ENCODE measurements at places on chromosomes 12 and 14.

- no peak for DNase-seq
Measured at GRCh38 chr12:17618831-17619230, 471.2 kb downstream of the RERGL start.

DNA sequence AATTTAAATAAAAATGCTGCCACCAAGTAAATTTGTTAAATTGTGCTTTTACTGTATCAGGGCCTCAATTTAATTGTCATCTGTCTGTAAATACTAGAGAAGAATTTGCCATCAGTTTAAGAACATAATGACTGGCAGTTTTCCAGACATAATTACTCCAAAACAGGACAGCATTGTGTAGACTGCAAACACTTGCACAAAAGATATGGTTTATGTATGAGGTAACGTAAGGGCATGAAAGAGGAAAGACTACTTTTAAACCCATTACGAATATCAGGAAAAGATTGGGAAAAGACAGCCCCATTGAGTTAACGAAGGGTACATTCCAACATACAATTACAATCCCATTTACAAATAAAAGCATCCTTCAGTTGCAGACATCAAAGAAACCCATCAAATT is 59.8 kb upstream of the KRR1 start:
- no peak for DNase-seq

DNA sequence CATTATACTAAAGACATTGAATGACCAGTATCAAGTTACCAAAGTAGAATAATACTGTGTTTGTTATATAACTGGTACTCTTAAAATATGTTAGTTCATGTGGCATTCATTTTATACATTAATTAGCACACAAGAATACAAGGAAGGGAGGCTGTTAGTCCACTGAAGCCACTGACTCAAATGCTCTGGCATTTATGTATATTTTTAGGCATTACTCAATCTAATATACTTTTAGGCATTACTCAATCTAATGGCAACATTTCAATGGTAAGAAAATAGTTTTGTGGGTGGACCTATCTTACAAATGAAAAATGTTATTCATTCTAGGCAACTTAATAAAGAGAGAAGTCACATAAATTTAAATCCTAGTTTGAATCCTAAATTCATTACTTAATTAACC is 874.4 kb upstream of the USP15 start:
- DNase-seq = peak; percentile 66

DNA sequence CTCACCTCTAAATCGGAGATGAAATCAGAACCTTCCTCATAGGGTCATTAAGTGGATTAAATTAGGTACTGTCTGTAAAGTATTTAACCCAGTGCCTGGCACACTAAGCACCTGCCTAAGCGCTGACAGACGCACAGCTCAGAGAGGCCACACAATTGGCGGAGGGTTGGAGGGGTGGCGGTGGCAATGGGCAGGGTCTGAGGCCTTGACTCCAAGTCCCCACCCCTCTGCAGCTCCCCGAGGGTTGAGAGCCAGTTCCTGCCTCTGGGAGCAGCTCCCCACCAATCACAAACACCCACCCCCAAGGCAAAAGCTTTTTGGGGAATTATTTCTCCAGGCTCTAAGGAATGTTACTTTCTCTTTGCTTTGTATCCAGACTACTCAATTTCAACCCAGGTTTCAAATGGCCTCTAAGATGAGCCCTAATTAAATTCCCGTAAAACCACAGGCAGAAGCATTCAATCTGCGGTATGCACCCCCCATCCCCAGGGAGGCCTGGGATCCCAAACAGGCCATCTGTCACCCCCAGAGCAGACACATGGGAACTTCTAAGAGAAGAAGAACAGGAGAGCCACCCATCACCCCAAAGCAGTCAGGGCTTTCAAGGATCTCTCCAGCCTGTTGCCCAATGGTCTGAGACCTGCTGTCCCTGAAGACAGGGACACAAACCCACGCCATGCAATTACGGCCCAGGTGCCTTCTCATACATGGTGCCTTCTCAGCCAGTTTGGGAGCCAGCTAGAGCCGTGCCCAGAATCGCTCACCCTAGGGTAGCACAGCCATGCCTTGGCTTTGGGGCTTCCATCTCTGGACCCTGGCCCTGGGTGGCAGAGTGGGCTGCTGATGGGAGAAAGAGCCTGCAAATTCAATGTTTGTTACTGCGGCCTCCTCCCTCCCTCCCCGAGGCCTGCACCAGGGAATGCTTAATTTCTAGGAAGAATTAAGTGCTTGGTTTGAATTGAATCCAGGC is 66.1 kb downstream of the CHGA start:
- DNase-seq = no peak

GRCh38 chr14:99571303-99571986 is 32.6 kb downstream of the CCDC85C start:
- DNase-seq = no peak

- DNase-seq = no peak
Measured at GRCh38 chr12:98149270-98149669, 366.1 kb upstream of the TMPO start.

DNA sequence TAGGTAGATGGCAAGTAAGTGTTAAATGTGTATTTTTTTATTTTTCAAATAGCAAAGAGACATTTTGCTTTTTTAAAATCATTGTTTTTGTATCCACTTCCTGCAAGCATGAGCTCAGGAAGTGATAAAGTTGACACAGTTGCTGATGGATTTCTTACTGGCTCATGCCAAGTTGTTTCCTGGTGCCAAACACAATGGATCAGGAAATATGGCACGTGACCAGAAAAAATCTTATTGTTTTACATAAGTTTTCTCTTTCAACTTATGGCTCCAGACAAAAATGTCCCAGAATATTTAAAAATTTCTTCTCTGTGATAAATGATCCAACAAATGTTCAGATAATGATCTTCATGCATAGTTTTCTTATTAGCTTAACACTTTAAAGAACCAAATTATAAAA is 1279.1 kb upstream of the FLRT2 start:
- DNase-seq = no peak

DNA sequence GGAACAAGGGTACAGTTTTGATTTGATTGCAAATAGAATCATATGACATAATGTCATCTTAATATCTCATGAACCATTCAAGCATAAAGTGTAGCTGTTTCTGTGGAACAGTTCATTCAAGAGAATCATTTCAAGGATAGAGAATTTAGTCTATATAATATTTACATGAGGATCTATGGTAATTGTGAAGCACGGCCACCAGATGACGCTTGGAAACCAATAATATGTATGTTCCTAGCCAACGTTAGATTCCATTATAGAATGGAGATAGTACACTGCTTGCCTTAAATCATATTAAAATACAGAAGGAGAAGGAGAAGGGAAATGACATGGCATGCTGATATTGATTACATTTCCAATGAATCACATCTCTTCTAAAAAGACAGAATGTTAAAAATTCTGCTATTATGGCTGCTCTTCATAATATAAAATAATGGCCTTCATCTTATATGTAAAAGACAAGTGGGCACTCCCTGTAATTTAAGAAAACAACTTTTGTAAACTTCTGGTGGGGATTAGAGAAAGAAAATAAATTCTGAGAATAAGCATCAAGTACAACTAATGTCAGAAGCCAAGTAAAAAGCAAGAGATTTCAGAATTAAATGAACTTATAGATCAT is 351.0 kb downstream of the NAV3 start:
- DNase-seq = no peak

DNA sequence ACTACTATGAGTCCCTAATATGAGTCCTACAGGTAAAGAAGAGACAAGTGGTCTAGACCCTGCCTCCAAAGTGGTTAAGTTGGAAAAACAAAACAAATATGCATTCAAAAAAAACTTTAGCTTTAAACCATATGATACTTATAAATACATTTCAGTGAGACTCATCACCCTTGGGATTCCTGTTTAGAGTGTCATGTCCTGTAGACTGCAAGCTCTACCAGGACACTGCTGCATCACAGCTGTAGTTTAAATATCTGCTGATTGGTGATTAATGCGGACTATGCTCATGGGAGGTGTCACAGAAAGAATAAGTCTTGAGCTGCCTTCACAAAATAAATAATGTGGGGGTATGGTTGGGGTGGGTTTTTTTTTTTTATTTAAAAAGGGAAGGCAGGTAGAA is 8.8 kb upstream of the LGR5 start:
- peak; percentile 31 for DNase-seq

GRCh38 chr14:99875836-99876235 is 82.6 kb downstream of the EML1 start:
- no peak for DNase-seq

GRCh38 chr12:99277591-99278379 is 369.8 kb upstream of the GARIN6 start:
- DNase-seq = no peak

GRCh38 chr14:90676912-90677311 is 139.3 kb downstream of the TTC7B start:
- DNase-seq = no peak

- DNase-seq = no peak
Measured at GRCh38 chr12:48512855-48513254, 12.6 kb upstream of the OR8S1 start.

DNA sequence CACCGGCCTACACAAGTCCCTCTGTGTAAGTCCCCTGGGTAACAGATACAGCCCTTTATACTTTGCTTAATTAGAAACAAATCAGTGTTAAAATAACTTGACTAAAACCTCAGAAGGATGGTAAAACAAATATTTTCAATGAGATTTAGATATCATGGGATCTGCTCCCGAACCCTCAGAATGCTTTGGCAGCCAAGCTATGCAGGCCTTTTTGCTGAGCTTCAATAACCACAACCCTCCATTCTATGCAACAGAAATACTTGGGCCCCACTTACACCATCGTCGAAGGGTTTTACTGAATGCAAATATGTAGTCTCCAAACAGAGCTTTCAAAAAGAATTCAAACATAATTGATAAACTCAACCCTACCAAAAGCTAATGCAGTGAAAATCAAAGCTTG is 29.3 kb upstream of the PITPNM2 start:
- no peak for DNase-seq

- DNase-seq = no peak
Measured at GRCh38 chr12:75542942-75543341, 31.5 kb upstream of the KRR1 start.

GRCh38 chr14:50533806-50534205 is 1.4 kb upstream of the MAP4K5 start:
- peak; percentile 26 for DNase-seq

GRCh38 chr14:55454264-55455002 is 14.0 kb upstream of the TBPL2 start:
- DNase-seq = peak; percentile 71

DNA sequence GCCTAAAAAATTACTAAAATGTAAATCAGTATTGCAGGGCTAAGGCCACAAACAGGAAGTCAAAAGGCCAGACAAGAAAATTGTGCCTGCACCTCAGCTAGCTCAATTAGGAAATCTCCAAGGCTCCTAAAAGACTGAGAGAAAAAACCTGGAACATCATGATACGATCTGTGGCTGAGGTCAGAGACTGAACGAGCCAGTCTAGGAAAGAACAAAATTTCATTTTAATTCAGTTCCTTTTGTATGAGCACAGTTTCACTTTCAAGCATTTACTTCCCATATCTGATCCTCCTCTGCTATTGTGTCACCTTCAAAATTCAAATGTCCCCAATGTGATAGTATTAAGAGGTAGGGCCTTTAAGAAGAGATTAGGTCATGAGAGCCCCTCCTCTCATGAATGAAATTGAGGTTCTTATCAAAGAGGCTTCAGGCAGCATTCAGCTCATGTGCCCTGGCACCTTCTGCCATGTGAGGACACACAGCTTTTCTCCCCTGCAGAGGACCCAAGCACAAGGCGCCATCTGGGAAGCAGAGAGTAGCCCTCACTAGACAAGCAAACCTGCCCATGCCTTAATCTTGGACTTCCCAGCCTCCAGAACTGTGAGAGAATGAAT is 14.8 kb downstream of the PRKAB1 start:
- no peak for DNase-seq

GRCh38 chr14:89607453-89607852 is 190.4 kb upstream of the FOXN3 start:
- no peak for DNase-seq

DNA sequence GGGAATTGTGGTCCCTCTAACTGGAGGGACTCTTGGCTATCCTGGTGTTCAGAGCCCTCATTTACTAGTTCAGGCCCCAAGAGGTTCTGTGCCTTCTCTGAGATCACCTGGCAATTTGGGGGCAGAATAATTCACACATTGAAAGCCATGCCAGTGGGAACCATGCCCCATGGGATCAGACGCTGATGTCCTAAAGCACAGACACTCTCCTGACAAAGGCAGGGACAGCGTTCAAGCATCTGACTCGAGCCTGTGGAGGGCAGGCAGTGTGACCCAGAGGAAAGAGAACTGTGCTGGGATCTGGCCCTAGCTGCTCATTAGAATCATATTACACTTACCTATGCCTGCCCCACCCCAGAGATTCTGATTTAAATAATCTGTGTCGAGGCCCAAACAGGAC is 2.4 kb upstream of the ASB2 start:
- no peak for DNase-seq

GRCh38 chr14:75634848-75635247 is 25.8 kb downstream of the ERG28 start:
- no peak for DNase-seq

DNA sequence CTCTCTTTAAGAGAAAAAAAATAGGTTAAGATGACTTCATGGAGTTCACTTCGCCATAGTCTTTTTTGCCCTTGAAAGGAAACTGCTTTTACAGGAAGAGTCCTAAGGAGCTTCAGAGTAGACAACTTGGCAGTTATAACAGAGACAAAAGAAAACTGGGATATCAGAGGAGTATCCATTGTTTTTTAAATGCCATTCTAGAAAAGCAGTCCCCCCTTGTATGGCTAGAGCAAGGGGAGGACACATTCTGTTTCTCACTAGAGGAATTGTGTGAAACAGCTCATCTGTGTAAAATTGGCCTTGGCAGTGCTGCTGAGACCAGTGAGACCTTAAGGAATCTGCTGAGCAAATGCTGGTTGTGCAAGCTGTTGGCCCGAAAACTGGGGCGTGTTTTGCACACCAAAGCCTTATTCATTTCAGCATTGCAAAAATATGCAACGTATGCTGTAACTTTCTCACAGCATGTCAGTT is 128.0 kb downstream of the GPR135 start:
- DNase-seq = no peak

DNA sequence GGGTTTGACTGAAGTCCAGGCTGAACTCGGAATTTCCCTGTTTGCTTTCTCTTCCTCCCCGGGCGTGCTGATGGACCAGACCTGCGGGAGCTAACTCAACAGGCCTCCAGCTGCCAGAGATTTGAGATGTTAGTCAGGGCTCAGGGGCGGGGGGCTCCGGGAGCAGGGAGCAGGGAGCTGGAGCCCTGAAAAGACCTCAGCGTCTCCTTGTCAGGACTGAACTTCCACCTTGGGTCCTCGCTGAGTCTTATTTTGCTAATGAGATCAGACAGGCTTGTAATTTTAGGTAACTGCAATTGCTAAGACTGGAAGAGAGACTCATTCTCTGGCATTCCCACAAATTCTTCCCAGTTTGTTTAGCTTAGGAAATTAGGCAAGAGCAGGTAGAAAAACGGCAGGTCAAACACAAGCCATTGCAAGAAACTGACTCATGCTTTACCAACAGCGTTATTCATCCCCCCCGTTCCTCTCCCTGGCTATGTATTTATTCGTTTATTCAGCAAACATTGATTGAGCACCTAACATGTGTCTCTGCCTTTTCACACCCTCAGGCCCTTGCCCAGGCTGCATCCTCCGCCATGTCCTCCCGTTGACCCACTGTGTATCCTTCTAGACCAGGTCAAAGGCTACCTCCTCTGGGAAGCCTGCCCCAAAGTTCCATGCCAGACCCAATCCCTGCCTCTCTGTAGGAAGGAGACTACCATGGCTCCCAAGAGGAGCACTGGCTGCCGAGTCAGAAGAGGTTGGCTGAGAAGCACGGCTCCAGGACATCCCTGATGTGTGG is 80.4 kb upstream of the DIO3 start:
- DNase-seq = peak; percentile 23

- peak; percentile 66 for DNase-seq
Measured at GRCh38 chr12:42744539-42745182, 155.1 kb upstream of the PRICKLE1 start.

GRCh38 chr12:31772685-31773222 is 43.9 kb upstream of the AMN1 start:
- DNase-seq = no peak
